ENCODE measurements at places on chromosomes 1 and 21. TPM values are rescaled to one million over a fixed set of nuclear protein-coding genes. Genes with fewer than 3 reads are reported as not detected.

Gene OR2T29
- not detected for total RNA-seq

Gene RGSL1
- total RNA-seq, result not detected

Gene PEA15
- 46.5 TPM for total RNA-seq

GRCh38 chr1:154093699-154094098, 61.2 kb downstream of the NUP210L start:
- DNase-seq, result no peak

GRCh38 chr1:163440090-163440489, 118.3 kb downstream of the NUF2 start:
- peak; percentile 78 for DNase-seq

GRCh38 chr1:30965924-30966599, 57.5 kb upstream of the SDC3 start:
- DNase-seq, result no peak

Measured in stomach (tissue), 19 donors.